ENCODE measurements at places on chromosomes 6 and 20. TPM values are rescaled to one million over a fixed set of nuclear protein-coding genes. Genes with fewer than 3 reads are reported as not detected.

DNA sequence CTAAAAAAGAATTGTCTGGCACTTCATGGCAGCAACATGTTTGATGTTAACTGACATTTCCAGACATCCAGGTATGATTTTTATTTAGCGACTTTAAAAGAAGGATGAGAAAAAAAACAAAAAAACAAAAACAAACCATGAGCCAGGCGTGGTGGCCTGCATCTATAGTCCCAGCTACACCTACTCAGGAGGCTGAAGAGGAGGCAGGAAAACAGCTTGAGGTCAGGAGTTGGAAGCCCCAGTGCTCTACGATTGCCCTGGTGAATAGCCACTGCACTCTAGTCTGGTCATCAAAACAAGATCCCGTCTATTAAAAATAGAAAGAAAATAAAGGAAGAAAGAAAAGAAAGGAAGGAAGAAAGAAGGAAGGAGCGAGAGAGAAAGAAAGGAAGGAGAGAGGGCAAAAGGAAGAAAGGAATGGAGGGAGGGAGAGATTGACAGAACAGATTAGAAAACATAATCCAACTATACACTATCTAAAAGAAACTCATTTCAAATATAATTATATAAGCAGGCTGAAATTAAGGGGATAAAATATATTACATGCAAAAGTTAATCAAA lies 141.6 kb downstream of the TRIM27 start:
- no peak for DNase-seq

- DNase-seq, result no peak
These were observed 31.2 kb downstream of the HLA-E start for GRCh38 chr6:30520522-30520921.

Gene CSNK2A1
- 147 TPM for total RNA-seq

Gene ME1
- total RNA-seq, result 17.0 TPM
